ENCODE measurements at places on chromosomes 1 and 21.

- no peak for DNase-seq
These were observed 236.1 kb downstream of the OMA1 start for GRCh38 chr1:58310469-58310868.

- DNase-seq, result no peak
These were observed 3.8 kb downstream of the TRAF5 start for GRCh38 chr1:211330282-211330936.

GRCh38 chr1:248696261-248696660 lies 6.3 kb downstream of the OR14I1 start:
- DNase-seq, result no peak

DNA sequence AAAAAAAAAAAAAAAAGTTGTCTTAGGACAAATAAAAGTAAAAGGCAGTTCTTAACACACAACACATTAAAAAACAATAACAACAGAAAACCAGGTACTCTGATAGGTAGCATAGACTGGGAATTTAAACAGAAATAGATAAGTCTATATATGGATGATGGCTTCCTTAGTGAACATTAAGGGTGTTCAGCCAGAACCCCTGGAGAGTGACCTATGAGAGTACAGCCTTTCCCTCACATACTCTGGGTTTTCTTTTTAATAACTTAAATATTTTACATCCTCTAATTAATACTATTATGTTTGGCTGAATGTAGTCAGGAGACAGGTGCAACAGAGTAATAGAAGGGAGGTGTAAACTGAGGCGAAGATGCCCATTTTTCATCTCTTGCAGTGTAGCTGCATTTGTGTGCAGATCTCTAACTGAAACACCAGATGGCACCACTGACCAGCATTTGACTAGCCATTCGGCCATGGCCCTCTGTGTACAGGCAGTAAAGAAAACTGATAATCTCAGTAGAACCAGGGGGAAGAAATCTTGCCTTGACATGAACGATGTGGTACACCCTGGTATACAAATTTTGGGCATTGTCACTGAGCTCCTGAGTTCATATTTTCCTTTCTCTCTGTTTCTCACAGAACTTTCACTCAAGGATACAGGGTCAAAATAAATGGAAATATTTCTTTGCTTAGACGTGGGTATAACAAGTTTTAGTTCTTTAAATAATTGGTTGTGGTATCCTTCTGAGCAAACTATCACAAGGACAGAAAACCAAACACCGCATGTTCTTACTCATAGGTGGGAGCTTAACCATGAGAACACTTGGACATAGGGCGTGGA lies 7.6 kb downstream of the TTF2 start:
- peak; percentile 67 for DNase-seq

DNA sequence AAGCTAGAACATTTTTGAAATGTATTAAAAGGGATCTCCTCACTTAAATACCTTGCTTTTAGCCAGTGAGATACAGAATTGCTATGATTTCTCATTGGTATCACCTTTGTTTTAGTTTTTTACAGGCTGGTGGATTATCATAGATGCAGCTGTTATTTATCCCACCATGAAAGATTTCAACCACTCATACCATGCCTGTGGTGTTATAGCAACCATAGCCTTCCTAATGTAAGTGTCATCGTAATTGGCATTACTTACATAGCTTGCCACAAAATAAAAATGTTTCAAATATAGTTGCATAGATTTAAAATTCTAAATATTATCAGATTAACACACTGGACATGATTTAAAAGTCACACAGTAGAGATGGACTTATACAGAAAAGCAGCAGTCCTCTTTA lies 4.7 kb downstream of the TMEM50A start:
- DNase-seq, result no peak

- DNase-seq, result no peak
These were observed 86.0 kb downstream of the CASZ1 start for GRCh38 chr1:10710489-10710888.

- no peak for DNase-seq
These were observed 102.3 kb upstream of the TIAM1 start for GRCh38 chr21:31446226-31446855.

- no peak for DNase-seq
These were observed 299.8 kb upstream of the USP25 start for GRCh38 chr21:15430023-15430422.
